ENCODE measurements at places on chromosomes 6 and 20. TPM values are rescaled to one million over a fixed set of nuclear protein-coding genes. Genes with fewer than 3 reads are reported as not detected.

GRCh38 chr6:3718407-3718806, 33.1 kb downstream of the PXDC1 start:
- no peak for DNase-seq

The ADGRF4 gene
- not detected for total RNA-seq

The SMPD2 gene
- 37.3 TPM for total RNA-seq

The MED20 gene
- 15.0 TPM for total RNA-seq

The SFTA2 gene
- not detected for total RNA-seq

DNA sequence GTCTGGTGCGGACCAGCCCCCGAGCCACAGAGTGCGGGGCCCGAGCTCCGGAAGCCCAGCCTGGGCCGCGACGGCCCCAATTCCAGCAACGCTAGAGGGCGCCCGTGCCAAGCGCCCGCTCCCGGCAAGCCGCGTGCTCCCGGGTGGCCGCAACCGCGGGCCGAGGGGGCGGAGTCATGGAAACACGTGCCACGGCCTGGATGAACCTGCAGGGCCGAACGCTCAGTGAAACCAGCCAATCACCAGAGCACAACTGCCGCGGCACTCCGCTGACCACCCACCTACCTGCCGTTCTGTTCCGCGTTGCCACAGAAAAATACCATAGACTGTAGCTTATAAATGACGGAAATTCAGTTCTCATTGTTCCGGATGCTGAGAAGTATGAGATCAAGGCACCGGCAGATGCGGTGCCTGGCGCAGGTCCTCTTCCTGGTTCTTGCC, 85.7 kb upstream of the FOXC1 start:
- DNase-seq = peak; percentile 87

- peak; percentile 49 for DNase-seq
These were observed 534 bp downstream of the NANP start for GRCh38 chr20:25623225-25623735.

The MDFI gene
- not detected for total RNA-seq

- no peak for DNase-seq
These were observed 231.6 kb upstream of the MYLIP start for GRCh38 chr6:15897063-15897876.

The SLCO4A1 gene
- total RNA-seq = 1.4 TPM

GRCh38 chr20:33687993-33688937, 2.1 kb upstream of the E2F1 start:
- no peak for DNase-seq

The ZC2HC1B gene
- total RNA-seq = not detected

DNA sequence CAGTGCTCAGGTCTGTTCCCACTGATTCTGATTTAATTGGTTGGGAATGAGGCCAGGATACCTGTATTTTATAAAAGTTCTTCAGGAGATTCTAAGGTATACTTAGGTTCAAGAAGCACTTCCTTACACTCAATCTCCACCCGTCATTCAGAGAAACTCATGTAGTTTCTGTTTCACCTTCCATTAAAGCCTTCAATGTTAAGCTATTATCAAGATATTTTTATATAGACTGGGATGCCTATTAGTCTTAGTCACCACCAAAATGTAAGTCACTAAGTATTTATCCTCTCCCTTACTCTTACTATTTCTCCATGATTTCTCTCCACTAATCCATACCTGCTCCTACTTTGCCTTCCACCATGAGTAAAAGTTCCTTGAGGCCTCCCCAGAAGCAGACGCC, 38.1 kb upstream of the GCLC start:
- DNase-seq = no peak

The SMLR1 gene
- total RNA-seq = not detected

The BFSP1 gene
- 7.3 TPM for total RNA-seq

The OR12D3 gene
- not detected for total RNA-seq

DNA sequence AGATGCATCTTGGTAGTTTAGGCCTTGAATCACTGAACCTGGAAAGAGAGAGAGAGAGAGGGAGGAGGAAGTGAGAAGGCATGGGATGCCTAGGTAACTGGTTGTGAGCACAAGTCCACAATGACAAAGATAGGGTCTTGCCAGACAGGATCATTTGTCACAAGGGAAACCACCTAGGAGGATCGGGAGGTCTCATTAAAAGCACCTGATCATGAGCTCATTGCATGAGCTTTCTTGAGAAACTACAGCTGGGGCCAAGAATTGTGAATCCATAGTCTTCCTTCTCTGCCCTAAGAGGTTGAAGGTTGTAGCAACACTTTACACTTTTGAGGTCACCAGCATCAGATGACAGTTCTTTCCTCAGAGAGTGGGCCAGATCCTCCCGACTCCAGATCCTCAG, 195.7 kb downstream of the CD83 start:
- no peak for DNase-seq

DNA sequence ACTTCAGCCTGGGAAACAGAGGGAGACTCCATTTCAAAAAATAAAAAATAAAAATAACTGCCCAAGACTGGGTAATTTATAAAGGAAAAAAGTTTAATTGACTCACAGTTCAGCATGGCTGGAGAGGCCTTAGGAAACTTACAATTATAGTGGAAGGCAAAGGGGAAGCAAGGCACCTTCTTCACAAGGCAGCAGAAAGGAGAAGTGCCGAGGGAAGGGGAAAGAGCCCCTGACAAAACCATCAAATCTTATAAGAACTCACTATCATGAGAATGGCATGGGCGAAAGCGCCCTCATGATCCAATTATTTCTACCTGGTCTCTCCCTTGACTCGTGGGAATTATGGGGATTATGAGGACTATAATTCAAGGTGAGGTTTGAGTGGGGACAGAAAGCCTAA, 95.5 kb upstream of the LGSN start:
- DNase-seq = no peak

DNA sequence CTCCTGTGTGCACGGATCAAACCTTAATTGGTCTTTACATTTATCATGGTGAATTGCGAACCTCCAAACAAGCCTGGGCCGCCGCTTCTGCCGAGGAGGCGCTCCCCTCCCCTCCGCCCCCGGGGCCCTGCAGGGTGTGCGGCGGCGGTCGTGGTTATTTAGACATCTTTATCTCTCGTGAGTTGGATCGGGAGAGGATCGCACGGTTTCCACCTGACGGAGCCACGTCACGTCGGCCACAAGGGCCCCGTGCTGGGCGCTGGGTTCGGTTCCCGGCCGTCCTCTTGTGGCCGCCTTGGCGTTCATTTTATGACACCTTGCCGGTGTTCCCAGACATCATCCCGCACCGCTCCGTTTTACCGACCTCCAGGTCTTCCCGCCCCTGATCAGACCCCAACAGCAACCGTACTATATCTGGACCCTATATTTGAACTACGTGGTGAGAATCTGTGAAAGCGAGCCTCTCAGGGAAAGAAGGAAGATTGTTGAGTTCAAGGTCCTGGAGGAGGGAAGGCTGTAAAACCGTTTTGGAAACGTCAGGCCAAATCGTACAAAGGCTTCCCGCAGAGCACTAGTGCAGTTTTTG, 1.3 kb upstream of the CNR1 start:
- no peak for DNase-seq

- DNase-seq = peak; percentile 65
These were observed 35.4 kb downstream of the CEP250 start for GRCh38 chr20:35490736-35491181.

The C4A gene
- total RNA-seq = 5.4 TPM

- no peak for DNase-seq
These were observed 247.0 kb upstream of the KCNQ5 start for GRCh38 chr6:72374857-72375256.

DNA sequence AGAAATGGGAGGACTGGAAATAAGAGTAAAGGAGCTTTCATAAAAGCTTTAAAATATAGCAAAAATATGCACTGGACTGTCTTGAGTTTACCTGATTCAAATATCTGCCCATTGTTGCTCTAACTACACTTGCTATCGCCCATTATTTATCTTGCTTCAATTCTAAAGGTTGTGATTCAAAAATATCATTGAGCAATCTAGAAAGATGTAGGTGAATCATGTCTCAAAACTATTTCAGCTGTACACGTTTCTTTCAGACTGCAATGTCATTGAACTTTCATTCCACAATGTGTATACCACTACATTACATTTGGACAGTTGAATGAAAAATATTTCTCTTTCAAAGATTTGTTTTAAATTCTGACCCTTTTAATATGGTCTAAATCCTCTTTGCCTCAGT, 545.6 kb downstream of the BMP2 start:
- no peak for DNase-seq

The TMEM244 gene
- total RNA-seq = not detected

The MGME1 gene
- 13.0 TPM for total RNA-seq

- no peak for DNase-seq
These were observed 6.0 kb upstream of the RBM38 start for GRCh38 chr20:57384953-57385761.

- no peak for DNase-seq
These were observed 899.4 kb upstream of the FLRT3 start for GRCh38 chr20:15236812-15237211.

DNA sequence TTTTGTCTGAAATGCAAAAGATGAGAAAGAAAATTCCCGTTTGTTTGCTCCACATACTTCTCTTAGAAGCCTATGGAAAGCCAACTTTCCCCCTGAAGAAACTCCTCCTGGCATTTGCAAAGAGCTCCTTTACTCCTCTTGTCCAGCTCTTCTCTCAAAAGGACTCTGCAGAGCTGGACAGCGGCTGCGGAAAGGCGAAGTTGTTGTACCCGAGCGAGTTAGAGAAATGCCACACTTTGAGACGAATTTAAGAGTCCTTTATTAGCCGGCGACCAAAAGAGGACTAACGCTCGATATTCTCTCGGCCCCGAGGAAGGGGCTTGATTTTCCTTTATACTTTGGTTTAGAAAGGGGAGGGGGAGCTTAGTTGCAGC, 157.8 kb downstream of the TRIM27 start:
- DNase-seq = no peak
